SW480 (cell line): ENCODE measurements at places on chromosomes 4 and X.
A peak's percentile ranks its signal among the peaks of the same experiment; 100 is the strongest.

DNA sequence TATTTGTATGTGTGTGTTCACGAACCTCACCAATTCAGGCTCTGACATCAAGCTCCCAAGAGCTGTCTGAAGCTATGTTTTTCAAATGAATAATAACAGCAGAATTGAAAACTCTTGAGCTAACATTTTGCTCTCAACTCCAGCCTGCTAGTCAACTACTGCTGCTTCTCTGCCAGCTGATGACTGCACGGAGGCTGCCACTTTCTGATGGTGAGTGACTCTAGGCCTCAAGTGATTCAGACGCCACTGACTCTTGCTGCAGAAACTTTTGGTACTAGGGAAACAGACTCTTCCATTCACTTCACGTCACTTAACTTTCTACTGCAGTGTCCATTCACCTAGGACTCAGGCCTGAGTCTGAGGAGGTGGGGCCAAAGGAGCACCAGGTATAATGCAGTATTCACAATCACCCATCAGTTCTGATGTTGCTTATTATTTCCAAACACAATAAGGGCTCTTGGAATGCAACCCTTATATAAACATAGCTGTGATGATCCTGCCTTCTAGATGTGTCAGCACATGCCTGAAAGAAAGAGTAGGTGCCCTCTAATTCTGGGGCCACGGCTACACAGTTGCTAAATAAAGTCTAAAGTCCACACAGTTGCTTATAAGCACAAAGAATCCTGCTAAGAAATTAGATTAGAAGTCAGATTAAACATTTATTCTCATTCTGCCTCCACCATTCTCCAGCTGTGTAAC is 16.0 kb downstream of the PRDM8 start:
- no peak for DNase-seq

DNA sequence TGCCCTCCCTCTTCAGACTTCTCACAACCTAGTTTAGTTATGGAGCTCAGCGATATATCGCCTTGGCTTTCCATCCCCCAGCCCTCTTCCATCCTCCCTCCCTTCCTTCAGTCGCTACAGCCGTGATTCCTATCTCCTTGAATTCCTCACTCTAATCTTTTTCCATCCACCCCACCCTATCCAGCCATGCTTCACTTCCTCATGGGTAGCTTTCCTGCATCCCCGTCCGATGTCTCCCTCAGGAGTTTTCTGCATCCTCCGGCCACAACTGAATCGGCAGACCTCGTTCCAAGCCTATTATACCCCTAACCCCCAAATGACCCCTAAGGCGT is 456 bp downstream of the SNX12 start:
- peak; percentile 24 for DNase-seq

GRCh38 chrX:12973561-12974304 is 1.2 kb upstream of the TMSB4X start:
- no peak for DNase-seq

GRCh38 chr4:88614058-88614457 is 21.8 kb downstream of the HERC3 start:
- DNase-seq = no peak

DNA sequence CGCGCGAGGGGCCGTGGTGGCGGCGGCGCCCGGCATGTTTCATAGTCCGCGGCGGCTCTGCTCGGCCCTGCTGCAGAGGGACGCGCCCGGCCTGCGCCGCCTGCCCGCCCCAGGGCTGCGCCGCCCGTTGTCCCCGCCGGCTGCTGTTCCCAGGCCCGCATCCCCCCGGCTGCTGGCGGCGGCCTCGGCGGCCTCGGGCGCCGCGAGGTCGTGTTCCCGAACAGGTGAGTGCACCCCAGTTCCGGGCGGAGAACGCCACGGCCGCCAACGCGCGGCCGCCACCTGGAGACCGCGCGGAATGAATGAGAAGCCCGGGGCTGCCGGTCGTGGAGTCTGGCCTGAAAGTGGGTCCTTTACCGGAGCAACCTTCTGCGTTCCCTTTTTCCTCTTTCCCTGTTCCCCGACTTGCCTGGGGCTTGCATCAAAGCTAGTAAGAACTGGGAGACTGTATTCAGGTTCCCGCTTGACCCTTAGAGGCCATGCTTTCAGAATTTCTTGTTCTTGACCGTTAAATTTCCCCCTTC is 429 bp downstream of the NOCT start:
- DNase-seq = peak; percentile 40

GRCh38 chr4:14607578-14607977 is 394.7 kb upstream of the CPEB2 start:
- no peak for DNase-seq

GRCh38 chrX:103464072-103464773 is 55.1 kb downstream of the RAB40A start:
- DNase-seq = peak; percentile 28

- no peak for DNase-seq
These were observed 47.6 kb downstream of the GRK4 start for GRCh38 chr4:3010998-3011397.

DNA sequence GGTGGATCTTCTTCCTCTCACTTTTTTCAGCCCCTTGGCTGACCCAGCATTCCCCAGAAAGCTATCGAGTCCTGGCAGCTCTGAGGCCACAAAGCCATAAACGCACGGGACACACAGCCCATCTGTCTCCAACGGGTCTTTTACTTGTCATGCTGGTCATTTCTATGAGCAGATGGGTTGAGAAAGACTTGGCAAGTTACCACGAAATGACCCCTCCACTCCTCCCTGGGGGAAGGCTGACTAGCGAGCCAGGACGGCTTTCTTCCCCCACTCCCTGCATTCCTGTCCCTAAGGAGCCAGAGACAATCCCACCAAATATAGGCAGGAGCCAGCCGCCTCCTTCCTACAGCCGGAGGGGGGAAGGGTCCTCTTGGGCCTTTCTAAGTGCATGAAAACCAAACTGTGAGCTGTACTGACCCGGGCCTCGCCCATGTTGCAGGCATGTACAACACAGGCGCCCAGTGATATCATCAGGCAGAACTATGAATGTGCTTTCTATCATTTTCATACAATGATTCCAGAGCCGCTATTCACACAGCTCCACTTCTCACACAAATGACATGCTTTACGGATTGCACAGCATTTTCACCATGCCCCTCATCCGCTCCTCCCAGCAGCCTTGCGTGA is 28.6 kb downstream of the AFAP1 start:
- no peak for DNase-seq

GRCh38 chr4:138182838-138183426 is 59.2 kb downstream of the SLC7A11 start:
- DNase-seq = peak; percentile 18

- no peak for DNase-seq
These were observed 220.1 kb downstream of the AFAP1 start for GRCh38 chr4:7719354-7720174.

- no peak for DNase-seq
These were observed 156.6 kb upstream of the CTSO start for GRCh38 chr4:156109943-156110900.

DNA sequence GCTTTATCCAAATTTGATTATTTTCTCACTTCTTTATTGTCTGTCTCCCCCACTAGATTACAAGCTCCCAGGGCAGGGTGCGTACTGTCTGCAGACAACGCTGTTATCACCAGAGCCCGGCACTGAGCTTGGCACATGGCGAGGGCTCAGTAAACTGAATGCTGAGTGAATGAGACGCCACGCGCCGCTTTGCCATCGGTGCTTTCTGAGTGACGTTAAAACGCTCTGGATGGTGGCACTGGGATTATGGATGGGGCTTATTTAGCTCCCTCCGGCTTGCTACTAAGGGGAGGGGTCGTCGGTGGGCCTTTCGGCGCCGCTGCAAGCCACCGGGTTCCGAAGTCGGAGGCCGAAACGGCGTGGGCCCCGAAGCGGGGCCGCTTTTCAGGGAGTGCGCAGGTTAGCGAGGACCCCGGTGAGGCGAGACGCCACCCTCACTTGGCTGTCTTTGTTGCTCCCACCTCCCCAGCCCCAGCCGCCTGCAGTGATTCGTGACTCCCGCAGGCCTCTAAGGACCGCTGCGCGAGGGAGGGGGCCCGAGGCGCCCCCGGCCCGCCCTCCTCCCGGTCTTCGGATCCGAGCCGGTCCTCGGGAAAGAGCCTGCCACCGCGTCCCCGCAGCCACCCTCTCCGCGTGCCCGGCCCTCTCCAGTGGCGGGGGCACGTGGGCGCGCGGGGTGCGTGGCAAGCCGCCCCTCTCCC is 569 bp upstream of the FHL1 start:
- DNase-seq = no peak

- no peak for DNase-seq
These were observed 21.9 kb downstream of the STK26 start for GRCh38 chrX:132044953-132045352.

- no peak for DNase-seq
These were observed 268.7 kb downstream of the SPOCK3 start for GRCh38 chr4:166965562-166965961.

- no peak for DNase-seq
These were observed 64.5 kb downstream of the TEC start for GRCh38 chr4:48205107-48205506.

DNA sequence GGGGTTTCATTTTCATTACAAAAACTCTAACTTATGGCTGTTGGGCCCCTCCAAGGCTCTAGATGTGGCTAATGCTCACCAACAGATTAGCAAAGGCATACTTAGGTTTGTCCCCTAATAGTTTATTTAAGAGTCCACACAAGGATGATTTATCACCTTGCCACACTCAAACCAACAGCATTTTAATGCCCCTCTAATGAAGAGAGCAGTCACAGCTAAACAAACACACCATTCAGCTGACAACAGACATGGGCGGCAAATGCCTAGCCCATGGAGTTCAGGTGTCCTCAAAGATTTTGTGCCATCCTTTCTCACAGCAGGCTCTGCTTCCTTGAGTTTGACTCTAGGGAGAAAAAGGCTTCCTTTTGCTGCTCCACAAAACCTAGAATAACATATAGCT is 61.8 kb upstream of the CITED1 start:
- DNase-seq = no peak

- peak; percentile 49 for DNase-seq
These were observed 807 bp downstream of the USP9X start for GRCh38 chrX:41085878-41086626.

DNA sequence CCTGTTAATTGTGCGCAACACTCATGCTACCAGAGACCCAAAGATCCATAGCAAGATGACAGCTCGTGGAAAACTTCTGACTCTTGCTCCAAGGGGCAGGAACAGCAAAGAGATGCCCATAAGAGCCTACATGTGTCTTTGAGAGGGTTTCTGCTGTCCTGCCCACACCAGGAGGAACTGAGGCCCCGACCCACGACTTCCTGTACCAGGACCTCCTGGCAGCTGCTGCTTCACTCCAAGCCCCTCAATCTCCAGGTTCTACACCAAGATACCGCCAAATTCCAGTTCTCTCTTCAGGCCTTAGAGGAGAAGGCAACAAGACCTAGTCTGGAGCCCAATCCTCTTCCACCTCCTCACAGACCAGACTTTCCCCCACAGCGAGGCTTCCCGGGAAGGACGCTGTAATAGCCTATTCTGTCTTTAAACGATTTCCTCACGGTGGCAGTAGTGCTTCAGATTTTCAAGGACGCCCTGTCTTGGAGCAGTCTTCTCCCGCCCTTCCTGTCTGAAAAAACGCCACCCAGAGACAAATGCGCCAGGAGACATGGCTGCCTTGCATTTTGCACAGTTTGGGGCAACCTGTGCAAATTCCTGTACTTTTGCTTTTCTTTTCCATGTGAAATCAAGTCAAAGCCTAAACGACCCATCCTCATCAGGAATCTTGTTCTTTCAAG is 230.2 kb upstream of the STK26 start:
- no peak for DNase-seq

GRCh38 chr4:108783665-108784463 is 21.0 kb upstream of the ETNPPL start:
- DNase-seq = no peak

- DNase-seq = peak; percentile 2
These were observed 270.2 kb downstream of the TLL1 start for GRCh38 chr4:166143227-166143626.

DNA sequence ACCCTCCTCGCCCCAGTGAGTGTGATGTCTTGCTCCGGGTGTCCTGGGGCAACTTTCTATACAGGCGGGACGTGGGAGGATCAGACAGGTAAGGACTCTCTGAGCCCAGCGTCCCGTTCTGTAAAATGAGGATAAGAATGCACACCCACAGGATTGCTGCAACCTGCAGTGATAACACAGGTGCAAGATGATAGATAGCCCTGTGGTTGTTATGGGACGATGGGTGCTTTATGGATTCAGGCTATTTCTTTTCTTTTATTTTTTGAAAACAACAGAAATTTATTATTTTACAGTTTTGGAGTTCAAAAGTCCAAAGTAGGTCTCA is 28.6 kb downstream of the BEX3 start:
- no peak for DNase-seq

GRCh38 chrX:120120223-120120622 is 4.5 kb upstream of the RHOXF1 start:
- no peak for DNase-seq

DNA sequence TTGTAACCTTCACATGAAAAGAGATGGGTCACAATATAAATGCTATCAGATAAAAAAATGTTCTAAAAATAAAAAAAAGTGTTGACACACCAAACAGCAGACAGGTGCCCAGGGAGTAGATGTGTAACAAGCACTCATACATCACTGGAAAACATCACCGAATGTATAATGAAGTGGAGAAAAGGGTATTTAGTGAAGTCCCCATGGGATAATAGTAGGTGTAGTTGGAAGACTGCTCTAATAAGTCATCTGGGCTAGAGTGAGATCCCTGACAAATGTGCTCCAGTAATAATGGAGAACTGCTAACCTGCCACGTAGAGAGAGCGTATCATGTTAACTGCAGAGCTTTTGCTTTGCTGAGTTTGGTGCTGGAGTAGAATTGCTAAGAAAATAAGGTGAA is 152.0 kb downstream of the GRIA2 start:
- no peak for DNase-seq

DNA sequence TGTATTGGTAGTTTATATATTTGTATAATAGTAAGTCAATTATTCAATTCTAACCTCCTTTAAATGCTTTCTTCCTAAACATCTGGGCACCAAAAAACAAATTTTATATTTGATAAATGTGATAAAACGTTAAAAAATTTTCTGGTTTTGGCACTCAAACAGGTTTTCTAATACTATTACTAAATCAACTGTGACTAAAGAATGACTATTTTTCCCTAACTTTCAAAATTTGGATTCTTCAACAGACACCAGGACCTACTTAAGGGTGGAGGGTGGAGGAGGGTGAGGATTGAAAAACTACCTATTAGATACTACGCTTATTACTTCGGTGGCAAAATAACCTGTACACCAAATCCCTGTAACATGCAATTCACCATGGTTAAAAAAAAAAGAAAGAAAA is 555.5 kb downstream of the IL15 start:
- DNase-seq = no peak

GRCh38 chr4:23967281-23967680 is 77.4 kb upstream of the PPARGC1A start:
- DNase-seq = no peak

DNA sequence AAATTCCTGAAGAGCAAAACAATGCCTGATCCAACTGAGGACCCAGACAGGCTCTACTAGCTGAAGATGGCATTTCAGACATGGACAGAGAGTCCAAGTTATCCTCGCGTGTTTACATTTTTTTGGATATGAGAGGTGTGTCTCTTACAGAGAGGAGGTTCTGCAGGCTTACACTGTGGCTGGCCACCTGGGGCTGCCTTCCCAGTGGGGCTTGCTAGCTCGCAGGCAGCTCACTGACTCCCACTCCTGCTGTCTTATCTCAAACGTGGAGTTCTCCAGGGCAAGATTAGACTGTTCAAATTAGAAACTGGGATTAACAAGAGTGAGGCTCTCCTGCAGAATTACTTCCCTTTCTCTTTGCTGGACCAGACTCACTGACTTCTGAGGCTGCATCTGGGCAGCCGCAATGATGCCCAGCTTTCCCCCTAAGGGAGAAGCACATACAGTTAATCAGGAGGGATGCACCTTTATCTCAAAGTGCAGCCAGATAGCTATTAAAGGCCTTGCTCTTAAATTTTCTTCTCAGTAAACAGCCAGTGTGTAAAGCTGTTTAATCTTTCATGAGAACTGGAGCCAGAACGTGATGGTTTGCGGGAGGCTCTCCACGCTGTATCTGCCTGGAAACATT is 123.0 kb downstream of the ENPP6 start:
- no peak for DNase-seq
